LNCaP clone FGC (cell line): ENCODE measurements at places on chromosomes 5 and 9.

GRCh38 chr5:160699301-160699700 lies 152.7 kb downstream of the ATP10B start:
- no peak for DNase-seq

GRCh38 chr5:123093111-123093600 lies 4.1 kb downstream of the PRDM6 start:
- DNase-seq: no peak

DNA sequence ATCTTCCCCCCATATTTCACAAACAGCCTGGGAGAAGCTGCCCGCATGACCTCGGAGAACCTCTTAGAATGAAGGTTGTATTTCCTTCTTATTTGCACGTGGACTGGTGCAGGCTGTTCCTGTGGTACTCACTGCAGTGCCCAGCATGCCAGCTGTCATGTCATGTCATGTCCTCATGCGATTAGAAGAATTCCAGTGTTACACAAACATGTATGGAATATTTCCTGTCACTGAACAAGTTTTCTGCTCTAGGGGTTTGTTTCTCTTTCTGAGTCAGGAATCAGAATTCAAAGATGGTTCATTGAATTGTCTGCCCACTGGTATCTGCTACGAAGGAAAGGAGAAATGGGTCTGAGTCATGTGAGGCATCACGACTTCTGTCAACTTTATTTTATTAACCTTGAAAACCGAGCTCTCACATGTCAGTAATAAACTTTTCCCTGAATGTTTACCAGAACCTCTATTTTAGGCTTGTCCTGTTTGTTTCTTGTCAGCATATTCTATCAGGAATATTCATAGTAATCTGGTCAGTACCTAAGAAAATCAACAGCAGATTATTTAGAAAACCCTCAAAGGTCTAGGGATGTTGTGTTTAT lies 415.6 kb downstream of the GADD45G start:
- no peak for DNase-seq

GRCh38 chr9:136807281-136808074 lies at the start of gene RABL6:
Gene RABL6 (plus strand): TSS chr9:136807948. CDS start chr9:136808197, 249 bp downstream.
- no peak for DNase-seq

DNA sequence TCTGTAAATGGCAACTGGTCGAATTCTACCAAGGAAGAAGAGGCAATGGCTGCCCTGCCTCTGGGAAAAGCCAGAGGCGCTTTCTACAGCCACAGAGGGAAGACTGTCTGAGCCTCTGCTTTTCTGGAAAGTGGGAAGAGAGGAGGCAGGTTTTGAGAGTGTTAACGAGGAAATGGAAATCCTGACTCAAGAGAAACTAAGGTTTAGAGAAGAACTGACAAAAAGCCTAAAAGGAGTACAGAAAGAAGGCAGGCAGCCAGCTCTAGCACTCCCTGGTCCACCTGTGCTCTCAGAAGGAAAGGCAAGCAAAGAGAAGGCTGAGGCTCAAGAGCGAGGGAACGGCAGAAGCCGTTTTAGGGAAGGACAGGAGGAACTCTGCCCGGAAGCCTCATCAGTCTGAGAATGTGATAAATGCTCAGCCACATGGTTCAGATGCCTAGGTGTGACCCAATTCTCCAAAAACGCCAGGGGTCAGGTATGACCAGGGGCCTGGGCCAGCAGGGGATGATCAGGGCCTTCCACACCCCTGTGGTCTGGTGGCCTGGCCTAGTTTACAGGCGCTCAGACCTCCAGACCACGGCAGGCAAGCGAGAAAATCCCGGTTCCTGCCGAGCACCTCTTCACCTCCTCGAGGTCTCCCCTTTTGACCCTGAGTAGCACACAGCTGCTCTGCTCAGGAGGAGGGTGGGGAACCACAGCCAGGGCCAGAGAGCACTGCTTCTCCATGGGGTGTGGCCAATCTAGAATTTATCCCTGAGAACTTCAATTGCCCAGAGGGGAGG lies 79.9 kb upstream of the FBXW11 start:
- no peak for DNase-seq

DNA sequence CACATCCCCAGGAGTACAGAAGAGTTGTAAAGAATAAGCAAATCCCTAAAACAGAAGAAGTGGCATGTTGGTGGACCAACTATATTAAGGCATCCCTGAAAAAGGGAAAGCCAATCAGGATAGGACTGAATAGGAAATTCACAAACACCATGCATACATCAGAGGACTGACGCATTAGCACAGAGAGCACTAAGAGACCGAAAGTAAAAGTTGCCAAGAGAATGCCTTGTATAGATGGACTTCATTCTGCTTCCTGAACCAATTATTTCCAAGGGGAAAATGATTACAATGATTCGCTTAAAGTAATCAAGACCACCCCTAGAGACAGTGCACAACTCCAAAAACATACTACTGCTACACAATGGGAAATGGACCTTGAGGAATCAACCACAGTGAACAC lies 33.5 kb downstream of the SHC3 start:
- no peak for DNase-seq

DNA sequence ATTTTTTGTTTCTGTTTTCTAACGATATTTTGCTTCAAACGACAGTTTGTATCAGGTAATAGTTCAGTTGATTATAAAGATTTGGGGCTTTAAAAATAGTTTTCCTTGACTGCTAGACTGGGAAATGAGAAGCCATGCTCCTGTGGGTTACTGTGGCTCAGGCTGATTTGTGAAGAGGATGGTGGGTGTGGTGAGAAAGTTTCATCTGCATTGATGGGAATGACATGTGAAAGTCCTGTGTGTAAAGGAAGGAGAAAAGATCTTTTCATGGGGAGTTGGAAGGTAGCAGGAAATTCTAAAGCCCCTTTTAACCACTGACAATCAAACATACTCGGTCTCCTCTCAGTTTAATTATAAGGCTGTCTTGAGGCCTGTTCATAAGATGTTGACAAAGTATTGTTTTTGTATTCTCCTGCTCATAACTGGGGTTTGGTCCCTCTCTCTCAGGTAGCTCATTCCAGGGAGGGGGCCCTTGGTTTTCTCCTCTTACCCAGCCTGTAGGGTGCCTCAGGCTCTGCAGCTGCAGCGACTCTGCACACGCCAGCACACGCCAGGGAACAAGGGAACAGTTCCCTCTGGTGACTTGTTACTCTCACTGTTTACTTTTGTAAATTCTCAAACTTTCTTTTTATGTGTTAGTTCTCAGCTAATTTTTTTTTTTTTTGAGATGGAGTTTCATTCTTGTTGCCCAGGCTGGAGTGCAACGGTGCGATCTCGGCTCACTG lies 91.6 kb downstream of the CARTPT start:
- no peak for DNase-seq

DNA sequence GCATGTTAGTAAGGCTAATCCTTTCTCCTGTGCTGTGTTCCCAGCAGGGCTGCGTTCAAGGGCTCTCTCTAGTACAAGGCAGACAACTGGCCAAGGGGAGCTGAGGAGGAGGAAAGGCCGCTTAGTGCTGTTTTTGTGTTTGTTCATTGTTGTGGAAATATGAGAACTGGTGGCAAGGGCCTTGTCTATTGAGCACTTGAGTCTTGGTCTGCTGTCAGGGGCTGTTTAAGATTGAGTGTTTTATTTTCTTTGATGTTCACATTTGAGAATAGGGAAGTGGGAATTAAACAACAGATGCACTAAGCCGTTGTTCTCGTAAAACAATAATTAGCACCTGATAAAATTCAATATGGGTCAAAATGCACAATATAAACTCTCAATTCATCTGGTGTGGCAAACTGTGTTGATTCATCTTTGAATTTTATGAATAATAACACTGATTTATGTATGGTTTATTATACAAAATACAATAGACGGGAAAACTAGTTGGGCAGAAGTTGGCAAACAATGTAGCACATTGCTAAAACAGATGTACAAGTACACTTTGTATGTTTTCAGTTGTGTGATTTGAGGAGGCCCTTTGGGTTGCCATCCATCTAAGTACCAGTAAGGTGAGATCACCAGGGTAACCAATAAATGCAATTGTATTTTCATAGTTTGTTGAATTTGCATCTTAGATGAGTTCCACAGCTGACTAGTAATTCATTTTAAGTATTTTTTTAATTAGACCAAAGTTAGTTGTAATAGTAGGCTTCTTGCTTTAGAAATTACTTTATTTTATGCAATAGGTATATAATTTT lies 97.6 kb upstream of the GRHPR start:
- peak; percentile 43 for DNase-seq

DNA sequence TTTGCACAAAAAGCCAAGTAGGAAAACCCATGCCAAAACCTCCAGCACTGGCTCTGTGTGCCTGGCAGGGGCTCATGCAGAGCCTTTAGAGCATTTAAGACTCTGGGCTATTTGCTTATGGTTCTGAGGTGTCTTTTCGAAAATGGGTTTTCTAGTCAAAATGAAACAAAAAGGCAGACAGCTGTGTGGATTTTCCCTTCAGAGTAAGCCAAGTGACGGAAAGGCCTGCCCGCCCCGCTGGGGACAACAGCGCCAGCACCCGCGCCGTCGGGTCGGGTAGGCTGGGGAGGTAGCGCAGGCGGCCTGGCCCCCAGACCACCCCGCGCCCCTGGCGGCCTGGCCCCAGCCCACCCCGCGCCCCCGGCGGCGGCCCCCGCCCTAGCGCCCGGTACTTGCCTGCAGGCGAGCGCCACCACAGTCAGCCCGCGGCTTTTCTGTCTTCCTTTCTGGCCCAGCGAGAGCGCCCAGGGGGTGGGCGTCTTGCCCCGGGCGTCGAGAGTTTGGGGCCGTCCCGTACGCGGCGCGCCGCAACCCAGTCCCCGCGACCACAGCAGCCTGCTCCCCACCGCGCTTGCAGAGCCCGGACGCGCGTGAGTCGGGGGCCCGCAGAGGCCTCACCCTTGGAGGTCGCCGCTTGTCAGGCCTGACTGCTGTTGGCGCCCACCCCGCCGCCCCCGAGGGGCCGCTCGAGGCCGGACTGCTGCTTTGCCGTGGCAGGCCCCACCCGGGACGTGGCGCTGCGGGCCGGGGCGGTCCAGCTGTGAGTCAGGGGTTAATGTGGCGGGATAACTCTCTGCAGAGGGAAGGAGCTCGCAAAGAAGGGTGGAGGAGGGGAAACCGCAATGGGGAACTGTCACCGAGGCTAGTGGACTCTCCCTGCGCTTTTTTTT lies at the start of gene TICAM2:
TSS of gene TICAM2 (minus strand) at position 779 of the 890 bp plus-strand sequence. CDS start 21,223 bp downstream, outside the sequence.
- no peak for DNase-seq

GRCh38 chr5:88881571-88881971 lies 1.4 kb downstream of the MEF2C start:
- DNase-seq: no peak

DNA sequence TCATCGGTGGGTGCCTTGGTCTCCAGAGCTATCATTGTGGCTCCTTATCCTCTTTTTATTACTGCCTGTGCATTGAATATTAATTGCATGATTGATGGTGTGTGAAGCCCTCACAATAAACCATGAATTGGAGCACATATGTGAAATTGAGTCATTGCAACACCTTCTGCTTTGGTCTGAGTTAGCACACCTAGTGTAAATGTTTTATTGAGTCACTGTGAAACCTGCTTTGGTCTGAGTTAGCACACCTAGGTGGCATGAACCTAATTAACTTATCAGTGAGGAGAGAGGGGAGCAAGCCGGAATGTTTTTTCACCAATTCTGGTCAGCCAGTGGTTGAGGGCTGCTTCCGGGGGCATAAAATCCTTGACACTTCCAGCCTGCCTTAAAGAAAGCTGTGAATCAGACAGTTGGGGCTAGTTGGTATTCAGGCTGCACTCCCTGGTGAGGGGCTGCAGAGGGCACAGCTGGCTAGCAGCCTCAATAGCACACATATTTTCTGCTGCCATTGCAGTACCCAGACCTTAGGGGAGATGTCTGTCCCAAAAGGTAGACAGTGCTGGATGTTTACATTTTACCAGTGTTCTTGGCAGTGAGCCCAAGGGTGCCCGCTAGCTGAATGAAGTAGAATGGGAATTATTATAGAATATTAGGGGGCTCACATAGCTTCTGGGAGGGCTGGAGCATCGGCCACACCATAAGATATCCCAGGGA lies 76.5 kb upstream of the GOLM1 start:
- no peak for DNase-seq

DNA sequence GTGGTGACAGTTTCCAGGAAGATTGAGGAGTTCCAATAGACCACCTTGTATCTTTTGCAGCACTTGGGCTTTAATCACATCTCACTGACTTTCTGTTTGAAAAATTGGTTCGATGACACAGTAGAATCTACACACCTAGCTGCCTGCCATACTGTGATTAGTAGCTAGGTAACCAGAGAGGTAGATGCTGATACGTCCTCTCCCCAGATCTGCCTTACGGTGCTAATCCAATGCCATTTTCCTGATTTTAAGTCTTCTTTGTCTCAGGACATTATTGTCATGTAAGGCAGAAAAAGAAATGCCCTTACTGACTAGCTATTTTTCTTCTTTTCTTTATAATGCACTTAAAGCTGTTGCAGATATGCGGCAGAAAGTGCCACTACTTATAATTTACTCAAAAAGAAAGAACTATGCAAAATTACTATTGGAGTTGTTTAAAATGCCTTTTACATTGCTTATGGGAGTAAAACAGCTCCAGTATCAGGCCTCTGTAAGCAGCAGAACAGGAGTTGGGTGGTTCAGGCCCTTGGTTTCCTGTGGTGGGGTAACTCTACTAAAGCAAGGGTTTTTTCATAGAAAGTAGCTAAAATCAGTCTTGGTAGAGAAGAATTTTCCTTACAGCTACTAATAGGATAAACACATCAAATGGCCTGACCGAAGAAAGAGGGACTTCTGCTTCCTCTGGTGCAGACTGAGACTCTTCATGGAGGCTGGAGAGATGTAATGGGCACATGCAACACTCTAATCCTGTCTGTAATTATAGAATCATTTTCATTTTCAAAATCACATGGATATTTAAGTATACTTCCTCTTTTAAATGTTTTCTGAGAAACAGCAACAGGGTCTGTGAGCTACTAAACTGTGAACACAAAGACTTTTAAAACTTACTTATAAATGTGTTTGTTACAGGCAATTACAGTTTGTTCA lies 177.2 kb downstream of the MAPKAP1 start:
- DNase-seq: no peak

DNA sequence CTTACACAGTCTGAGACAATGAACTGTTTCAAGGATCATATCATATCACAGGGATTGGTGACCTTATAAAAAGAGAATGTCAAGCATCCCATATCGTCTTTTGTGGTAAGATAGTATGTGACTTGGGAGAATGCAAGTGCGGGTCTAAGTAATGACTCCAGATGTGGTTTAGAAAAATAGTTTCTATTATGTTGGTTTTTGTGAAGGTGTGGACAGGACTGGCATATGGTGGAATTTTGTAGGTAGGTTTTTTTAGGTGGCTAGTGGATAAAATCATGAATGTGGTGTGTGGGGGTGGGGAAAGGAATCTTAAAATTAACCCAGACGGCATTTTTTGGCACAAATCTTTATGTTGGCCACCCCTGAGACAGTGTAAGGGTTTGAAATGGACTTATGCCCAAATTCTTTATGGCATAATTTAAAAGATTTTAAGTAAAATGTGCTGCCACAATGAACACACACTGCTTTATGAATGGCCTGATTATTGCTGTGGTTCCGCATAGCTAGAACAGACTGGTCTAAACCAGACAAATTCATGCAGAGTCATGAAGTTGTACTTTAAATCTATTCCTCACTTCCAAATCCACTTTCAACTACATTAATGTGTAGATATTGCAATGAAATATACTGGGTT lies 204.8 kb upstream of the HAPLN1 start:
- DNase-seq: no peak

DNA sequence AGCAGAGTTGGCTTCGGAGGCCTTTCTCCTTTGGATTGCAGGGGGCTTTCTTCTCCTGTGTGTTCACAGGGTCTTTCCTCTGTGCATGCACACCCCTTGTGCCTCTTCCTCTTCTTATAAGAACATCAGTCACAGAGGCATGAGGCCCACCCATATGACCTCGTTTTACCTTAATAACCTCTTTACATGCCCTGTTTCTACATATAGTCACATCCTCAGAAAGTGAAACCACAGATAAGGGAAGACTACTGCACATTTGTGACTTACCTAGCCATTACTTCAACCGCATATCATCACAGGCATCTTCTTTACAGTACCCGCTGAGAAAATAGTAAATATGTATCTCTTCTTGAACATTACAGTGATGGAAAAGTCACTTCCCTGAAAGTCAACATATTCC lies 204.9 kb upstream of the TARS1 start:
- no peak for DNase-seq
